Stimulated activated CD4-positive, alpha-beta T cell treated with anti-CD3 and anti-CD28 coated beads, Interleukin-2, amount 100 ng/mL, for 48 hours (primary cell): ENCODE measurements at places on chromosomes 11 and 22.

GRCh38 chr11:45185228-45185729 is 38.8 kb downstream of the PRDM11 start:
- no peak for DNase-seq

DNA sequence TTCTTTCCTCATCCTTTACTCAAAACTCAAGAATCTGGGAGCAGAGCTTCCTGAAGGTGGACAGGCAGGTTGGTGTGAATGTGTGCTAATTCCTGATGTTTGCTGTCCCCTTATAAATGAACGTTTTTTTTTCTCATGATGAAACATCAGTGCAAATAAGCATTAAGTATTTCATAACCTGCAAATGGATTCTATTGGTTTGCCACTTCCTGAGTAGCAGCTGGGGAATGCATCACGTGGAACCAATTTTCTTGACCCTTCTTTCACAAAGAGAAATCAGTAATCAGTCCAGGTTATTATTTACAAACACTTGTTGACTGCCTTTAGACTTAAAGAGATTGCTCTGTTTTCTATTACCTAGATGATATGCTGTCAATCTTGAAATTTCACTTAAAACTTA is 40.1 kb upstream of the SCN3B start:
- no peak for DNase-seq

- no peak for DNase-seq
Measured at GRCh38 chr11:114818382-114818781, 140.1 kb downstream of the NXPE2 start.

- no peak for DNase-seq
Measured at GRCh38 chr11:35688023-35688422, 25.4 kb downstream of the TRIM44 start.

DNA sequence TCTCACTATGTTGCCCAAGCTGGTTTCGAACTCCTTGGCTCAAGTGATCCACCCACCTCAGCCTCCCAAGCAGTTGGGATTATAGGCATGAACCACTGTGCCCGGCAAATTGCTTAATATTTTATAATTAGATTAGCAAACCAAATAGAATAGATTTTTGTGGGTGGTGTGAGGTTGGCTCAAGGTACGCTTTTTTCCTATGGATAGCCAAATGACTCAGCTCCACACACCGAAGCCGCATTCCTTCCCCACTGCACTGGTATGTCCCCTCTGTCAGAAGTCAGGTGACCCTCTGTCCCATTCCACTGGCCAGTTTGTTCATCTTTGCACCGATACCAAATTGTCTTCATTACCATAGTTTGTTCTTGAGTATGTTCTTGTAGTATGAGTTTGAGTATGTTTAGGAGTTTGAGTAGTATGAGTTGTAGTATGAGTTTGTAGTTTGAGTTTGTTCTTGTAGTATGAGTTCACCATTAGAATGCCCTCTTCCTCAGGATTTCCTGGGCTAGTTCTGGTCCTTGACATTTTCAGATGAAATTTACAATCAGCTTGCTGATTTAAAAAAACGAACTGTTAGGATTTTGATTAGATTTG is 19.4 kb downstream of the SUSD2 start:
- DNase-seq: no peak

DNA sequence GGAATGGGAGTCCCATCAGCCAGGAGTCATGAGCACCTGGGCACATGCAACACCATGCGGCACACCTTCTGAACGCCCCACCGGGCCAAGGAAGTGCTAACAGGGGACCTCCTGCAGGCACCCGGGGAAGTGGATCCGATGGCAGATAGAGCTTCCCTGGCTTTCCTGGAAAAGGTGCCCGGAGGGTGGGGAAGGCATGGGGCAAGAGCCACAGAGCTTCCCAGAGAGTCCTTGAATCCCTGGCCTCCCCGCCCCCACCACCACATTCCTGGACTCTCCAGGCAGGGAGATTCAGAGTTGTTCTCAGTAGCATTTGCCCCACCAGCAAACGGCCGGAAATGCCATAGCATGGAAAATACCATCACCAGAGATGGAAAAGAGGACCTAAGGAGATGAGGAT is 8.3 kb downstream of the TRIM29 start:
- DNase-seq: no peak

DNA sequence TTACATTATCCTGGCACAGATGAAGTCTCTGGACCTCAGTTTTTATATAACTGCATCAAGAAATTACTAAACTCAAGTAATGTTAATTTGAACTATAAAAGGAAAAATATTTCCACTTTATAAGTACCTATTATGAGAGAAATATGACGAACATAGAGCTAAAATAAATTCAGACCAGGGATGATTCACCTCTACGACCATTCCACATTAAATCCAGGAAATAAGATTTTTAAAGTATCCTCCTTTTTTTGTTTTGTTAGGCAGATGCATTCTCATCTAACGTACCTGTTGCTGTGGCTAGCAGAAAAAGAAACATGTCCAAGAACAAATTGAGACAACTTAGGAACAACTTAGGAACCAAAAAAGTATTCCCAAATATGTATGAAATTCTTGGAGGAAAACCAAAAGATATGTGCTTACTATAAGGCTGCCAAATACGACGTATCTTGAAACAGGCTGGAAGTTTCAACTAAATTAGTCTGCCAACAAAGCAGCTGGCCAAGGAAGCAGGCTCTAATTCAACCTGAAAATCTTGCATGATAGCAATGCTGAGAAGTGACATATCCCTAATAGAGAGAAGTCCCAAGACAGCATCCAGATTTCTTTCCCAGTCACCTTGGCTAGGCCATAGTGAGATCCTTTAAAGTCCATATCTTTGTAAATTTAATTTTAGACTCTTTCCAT is 15.7 kb downstream of the SPTY2D1 start:
- DNase-seq: no peak

DNA sequence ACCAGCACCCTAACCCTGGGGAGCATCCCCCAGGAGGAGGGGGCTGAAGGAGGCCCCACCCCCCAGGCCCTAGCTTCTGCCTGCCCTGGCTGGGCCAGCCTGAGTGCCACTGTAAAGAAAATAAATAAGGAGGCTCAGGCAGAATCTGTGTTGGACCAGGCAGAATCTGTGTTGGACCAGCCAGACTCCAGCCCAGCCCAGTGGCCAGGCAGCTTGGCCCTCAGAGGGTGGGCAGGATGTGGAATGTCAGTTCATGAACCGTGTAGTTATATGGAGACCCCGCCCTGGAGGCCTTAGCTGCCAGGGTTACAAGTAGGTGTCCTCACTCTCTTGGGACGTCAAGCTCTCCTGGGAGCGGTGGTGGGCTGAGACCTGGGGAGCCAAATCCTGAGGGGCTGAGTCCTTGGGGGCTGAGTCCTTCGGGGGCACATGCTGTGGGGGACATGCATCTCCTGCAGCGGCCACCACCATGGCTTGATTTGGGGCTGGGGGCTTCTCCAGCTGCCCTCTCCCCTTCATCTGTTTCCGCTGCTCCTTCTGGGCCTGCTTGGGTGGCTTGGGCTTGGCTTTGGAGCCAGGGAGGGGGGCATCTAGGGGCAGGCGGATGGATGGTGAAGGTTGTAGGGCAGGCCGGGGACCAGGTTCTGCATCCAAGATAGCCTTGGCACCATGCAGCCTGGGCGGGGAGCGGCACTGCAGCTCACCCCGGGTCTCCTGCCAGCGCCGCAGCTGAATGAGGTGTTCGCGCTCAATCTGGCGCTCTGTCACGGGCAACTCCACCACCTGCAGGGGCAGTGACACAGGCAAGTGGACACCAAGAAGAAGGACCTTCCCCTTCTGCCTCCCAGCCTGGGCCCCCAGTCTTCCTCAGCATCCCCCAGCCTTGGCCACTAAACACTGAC is 3.0 kb upstream of the CASTOR1 start:
- no peak for DNase-seq

DNA sequence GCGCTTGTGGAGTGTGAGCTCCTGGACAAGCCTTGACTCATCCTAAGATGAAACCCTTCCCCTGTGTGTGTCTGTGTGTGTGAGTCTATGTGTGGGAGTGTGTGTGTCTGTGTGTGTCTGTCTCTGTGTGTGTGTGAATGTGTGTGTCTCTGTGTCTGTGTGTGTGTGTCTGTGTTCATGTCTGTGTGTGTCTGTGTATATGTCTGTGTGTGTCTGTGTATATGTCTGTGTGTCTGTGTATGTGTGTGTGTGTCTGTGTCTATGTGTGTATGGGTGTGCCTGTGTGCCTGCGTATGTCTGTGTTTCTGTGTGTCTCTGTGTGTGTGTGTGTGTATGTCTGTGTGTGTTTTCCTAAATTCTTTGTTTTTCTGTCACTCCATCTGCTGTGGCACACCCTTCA is 48.7 kb downstream of the RPS6KA4 start:
- DNase-seq: no peak

GRCh38 chr11:14625586-14626205 is 17.9 kb upstream of the PDE3B start:
- no peak for DNase-seq

DNA sequence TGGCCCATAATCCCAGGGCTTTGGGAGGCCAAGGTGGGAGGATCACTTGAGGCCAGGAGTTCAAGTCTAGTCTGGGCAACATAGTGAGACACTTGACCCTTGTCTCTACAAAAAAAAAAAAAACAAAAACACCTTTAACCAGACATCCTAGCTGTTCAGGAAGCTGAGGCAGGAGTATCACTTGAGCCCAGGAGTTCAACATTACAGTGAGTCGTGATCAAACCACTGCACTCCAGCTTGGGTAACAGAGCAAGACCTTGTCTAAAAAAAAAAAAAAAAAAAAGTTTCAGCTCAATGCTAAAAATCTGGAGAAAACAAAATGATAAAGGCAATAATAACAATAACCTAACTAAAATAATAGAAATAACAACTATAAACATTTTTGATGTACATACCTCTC is 22.6 kb upstream of the APLP2 start:
- no peak for DNase-seq

DNA sequence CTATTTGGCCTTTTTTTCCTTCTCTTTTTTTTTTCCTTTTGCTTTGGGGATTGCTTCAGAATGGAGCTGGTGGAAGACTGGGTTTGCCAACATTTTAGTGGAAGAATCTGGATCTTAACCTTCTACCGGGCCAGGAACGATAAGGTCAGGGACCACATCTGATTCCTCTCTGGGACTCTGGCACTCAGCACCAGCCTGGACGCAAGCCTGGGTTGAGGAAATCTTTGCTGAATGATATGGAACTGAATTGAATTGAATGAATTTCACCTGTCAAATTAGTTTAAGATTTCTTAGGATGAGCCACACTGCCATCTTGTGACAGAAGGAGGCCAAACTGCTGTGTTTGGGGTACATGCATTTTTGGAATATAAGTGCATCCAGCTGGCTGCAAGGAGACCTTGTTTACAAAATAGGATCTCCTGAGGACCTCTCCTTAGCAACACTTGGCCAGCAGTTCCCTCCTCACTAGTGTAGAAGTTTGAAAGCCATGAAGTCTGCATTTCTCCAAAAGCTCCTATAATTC is 30.4 kb downstream of the TPBGL start:
- no peak for DNase-seq

DNA sequence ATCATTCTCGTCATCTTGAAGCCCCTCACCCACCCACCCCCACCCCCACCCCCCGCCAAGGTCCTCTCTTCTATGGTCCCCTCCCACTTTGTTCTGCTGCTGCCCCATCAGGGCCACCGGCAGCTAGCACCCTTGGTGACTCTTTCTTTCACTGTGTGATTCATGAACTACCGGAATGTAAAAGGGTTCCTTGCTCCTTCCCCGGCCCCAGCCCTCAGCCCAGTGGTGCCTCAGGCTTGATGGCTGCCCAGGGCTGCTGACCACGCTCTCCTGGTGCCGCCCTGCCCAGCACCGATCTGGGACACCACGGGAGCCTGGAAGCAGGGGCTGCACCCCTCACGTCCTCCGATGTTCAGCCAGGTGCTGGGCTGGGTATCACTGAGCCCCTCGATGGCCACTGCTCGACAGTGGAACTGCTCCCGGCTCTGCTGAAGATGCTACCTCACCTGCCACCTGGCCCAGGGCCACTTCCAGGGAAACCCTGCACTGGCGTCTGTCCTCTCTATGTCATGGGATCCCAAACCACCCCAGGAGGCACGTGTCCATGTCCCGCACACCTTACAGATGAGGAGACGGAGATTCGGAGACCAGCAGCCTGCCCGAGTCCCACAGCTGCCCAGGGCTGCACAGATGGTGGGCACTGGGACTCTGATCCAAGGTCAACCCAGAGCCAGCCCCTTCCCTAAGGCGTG is 39.7 kb downstream of the IGLL5 start:
- DNase-seq: no peak

DNA sequence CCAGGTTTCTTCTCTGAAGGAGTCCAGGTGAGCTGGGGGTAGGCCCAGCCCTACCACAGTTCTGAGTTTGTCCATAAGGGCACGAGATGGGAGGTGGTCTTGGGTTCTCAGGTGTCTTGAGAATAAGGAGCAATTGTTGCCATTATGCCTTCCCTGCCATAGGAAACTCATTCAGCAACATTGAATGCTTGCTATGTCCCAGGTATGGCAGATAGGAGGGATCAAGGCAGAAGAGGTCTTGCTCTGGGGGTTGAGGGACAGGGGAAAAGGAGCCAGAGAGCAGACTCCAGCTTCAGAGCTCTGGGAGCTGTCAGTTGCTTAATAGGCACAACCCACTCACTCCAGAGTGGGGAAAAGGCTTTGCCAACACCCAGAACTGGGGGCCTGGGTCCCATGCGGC is 4.3 kb downstream of the SELENOM start:
- no peak for DNase-seq

GRCh38 chr11:132056689-132057088 is 686.3 kb downstream of the NTM start:
- DNase-seq: no peak

- no peak for DNase-seq
Measured at GRCh38 chr11:3357302-3357701, 21.6 kb downstream of the ZNF195 start.

DNA sequence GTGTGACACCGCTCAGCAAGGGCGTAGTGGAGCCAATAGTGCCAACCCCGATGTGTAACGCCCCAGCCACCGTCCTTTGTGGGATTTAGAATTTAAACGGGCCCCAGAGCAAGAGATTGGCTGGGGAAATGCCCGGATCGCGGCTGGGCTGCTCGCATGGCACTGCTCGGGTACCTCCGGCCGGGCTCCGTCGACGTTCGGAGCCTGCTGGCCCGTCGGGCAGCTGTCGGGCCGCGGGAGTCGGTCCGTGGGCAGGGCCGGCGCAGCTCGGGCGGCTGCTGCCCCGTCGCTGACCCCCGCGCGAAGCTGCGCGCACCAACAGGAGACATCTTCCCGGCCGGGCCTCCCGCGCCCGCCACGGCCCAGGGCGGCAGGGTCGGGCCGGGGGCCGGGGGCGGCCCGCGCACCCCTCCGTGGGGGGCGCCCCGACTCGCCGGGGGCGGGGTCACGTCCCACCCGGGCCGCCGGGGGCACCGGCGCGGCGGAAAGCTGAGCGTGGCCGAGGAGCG is 1.3 kb upstream of the KDM2A start:
- DNase-seq: peak; percentile 45

- no peak for DNase-seq
Measured at GRCh38 chr11:80726236-80726635, 1285.4 kb upstream of the TENM4 start.

DNA sequence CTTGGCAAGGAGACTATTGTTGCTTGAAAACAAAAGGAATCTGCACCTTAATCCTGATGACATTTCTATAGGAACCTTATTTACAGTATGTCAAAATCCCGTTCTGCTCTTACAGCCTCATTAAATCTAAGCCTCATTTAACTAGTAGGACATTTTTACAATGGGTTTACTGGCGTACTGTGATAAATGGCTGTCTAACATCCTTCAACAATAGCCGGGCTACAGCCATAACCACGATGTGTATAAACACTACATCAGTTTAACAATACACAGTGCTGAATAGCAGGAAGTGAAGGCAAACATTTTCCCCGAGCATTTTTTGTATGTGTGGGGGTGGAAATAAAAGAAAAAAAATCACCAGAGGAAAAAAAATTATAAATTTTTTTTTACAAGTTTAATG is 131.2 kb downstream of the ARL14EP start:
- no peak for DNase-seq

GRCh38 chr11:32435942-32436750 is 807 bp upstream of the WT1 start:
- DNase-seq: no peak
